ENCODE measurements at places on chromosomes 6 and 20. TPM values are rescaled to one million over a fixed set of nuclear protein-coding genes. Genes with fewer than 3 reads are reported as not detected.

The FKBP1A gene
- 145 TPM for total RNA-seq

The LKAAEAR1 gene
- not detected for total RNA-seq

The SLC39A7 gene
- total RNA-seq: 125 TPM

The CPXM1 gene
- total RNA-seq: 3.0 TPM

The FIG4 gene
- 7.0 TPM for total RNA-seq

The MAP7 gene
- 0.52 TPM for total RNA-seq

The HLA-C gene
- 516 TPM for total RNA-seq

The PRSS35 gene
- 3.7 TPM for total RNA-seq

The KAT14 gene
- total RNA-seq: 12.3 TPM

The EFCAB8 gene
- total RNA-seq: under 0.01 TPM

The REM1 gene
- not detected for total RNA-seq

The SLC22A2 gene
- total RNA-seq: not detected

The KCNK16 gene
- not detected for total RNA-seq

The PDRG1 gene
- 13.5 TPM for total RNA-seq

The HCRTR2 gene
- not detected for total RNA-seq

The RGS19 gene
- total RNA-seq: 14.1 TPM

The DLL1 gene
- 5.9 TPM for total RNA-seq

The FAM135A gene
- 8.0 TPM for total RNA-seq

The SUMO4 gene
- total RNA-seq: 4.8 TPM

All from epithelial cell of alveolus of lung (primary cell).